Right kidney (tissue), 9 donors: ENCODE measurements at places on chromosomes 6 and 20.

DNA sequence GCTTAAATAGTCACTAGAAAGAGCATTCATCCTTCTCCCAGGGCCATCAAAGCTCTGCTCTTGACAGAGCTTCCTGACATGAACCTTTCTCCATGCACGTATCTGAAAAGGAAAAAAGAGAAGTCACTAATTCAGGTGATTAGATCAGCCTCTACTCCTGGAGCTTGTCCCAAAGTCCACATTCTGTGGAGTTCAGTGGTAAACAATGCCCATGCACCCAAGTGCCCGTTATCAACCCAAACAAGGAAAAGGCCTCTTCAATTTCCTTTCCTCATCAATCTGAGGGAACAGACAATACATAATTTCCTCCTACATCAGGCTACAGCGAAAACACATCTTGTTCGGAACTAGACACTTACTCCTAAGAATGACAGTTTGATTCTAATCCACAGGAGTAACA lies 129.2 kb upstream of the PCSK2 start:
- no peak for DNase-seq

- DNase-seq = no peak
Measured at GRCh38 chr6:12955956-12956355, 239.4 kb downstream of the PHACTR1 start.

- DNase-seq = no peak
Measured at GRCh38 chr6:53029257-53029656, 34.2 kb upstream of the GSTA4 start.

DNA sequence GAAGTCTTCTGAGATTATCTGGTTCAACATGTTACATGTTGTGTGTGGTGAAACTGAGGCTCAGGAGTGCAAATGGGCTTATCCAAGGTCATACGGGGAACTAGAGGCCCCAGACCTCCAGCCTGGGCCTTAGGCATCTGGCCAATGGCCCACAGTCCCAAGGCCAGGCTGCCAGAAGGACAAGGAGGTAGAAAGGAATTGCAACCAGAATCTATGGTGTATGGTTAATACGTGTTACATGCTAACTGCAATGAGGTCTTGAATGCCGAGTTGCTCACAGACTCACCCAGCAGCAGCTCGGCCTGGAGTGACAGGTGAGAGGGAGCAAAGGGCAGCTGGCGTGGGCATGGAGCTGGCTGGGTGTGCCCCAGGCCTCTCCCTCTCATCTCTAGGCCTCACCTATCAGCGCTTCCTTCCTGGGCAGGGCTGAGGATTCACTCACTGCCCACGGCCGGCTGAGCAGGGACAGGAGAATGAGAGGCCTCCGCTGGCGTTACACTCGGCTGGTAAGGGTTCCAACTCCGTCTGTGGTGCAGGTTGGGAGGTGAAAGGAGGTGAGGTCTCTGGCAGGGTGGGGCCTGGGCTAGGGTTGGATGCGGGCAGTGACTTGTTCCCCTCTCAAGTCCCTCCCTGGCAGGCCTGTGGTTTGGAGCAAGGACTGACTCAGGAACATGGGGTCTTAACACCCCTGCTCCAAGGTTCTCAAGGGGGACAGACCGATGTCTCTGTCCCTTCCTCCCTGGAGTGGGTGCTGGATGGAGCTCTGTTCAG lies at the start of gene TLDC2:
Gene TLDC2, plus strand, starts transcription at position 437 of the 771 bp plus-strand sequence. Its CDS starts 37 bp downstream, at position 474.
- no peak for DNase-seq

DNA sequence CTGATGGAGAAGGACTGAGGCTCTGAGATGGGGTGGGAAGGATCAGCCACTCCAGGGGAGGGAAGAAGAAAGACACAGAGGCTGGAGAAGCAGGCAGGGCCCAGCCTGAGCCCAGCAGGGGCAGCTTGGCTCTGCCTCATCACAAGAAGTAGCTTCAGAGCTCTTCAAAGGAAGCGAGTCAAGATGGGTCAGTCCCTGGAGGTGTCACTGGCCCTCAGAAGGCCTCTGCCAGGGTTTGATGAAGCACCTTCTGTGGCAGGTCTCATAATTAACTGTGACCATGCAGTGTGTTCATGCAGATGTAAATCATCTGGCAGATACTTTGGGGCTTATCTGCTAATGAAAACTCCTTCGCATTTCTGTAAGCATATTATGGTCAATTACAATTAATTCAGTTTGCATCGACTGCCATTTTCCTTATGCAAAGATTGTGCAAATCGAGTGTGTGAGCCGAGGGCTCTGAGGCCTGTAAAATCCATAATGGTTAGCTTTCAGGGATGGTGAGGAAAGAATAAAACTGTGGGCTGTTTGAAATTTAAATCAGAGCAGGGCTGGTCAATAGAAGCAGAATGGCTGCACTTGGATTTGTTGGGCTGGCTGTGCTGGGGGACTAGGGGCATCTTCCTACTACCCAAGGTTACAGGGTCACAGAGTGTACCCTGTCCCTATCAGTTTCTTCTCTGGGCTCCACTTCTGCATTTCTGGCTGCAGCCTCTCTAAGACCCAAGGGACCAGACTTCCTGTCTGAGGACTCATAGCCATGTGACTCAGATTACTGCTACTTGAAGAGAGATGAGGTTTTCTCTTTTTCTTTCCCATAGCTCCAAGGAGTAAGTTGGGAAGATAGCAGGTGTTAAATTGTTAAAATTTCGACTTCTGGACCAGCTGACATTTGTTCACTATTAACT lies 376.6 kb downstream of the DHX35 start:
- DNase-seq = no peak

DNA sequence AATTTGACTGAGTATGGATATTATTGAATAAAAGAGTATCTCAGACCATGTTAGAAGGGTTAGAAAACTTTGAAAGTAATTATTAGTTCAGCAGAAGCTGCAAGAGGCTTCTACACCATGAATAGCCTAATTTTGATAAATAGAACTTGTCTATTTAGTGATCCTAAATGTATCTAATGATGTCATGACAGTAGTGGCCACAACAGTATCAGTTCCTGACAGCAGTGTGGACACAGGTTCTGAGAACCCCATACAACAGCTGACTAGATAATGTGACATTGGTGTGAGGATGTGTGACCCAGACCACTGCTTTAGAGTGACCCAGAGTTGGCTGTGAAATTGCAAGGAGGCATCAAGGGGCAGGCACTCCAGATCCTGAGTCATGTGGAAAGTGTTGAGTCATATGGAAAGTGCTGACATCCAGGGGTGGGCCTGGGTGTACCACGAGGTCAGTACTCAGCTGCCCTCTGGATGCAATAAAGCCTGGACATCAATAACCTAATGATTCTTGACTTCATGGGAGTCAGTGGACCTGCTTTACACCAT lies 754.7 kb downstream of the DHX35 start:
- no peak for DNase-seq

DNA sequence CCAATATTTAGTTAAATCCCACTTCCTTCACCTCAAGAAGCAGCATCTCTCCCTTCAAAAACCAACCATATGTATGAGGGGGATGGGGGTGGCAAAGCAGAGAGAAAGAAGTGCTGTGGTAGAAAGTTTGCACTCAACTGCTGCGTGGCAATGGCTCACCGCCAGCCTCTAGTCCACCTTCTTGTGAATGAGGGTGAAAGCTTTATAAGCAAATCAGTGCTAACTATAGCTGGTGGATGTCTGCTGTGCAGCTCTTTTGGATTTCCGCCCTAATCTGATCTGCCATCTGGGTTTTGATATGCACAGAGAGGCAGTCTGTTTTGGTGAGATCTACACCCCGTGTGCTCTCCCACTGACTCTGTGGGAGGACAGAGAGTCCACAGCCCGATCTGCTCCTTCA lies 281.2 kb upstream of the SUPT3H start:
- DNase-seq = no peak

GRCh38 chr20:4633780-4634179 lies 87.9 kb upstream of the PRND start:
- DNase-seq = no peak

- no peak for DNase-seq
Measured at GRCh38 chr6:13800615-13801014, 13.7 kb downstream of the MCUR1 start.

DNA sequence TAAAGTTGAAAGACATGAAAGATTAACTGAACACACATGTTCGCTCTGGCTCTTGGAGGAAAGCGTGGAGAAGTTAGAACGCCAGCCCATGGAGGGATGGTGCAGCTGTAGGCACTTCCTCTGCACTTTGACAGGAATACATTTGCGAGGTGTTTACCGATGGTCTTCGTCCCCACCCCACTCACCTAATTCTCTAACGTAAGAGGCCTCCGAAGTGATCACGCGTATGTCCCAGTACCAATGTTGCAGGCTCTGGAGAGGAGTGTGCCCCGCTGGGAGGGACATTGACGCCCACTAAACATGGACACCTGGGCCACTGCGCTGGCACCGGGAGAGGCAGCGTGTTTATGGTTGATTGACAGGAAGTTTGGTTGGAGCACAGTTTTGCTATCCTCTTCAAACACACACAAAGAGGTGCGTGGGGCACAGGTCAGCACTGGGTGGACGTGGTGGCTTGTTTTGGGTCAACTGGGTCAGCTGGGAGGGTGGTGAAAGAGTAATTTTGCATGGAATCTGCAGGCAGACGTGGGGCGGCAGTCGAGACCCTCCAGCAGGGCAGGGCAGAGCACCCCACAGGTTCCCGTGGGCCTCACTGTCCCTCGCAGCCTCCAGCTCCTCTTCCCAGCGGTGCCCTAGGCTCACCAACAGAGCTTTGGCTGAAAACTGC lies 110.1 kb downstream of the DLL1 start:
- DNase-seq = no peak

DNA sequence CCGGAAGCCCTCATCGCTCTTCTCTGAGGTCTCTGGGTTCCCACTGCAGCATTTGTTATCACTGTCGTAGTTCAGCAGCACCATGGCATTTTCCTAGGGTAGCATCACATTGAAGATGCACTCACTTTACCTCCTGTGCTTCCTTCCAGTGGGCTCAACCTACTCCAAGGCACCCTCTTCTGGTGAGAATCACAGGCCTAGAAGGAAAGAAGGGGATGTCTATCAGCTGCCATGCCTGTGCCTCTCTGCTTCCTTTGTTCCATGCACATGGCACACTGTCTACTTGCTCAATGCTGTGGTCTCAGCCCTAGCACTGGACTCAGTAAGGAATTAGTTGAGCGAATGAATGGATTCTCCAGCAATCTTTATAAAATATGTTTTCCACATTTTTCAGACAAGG lies 22.6 kb downstream of the CST4 start:
- DNase-seq = no peak

GRCh38 chr6:157316871-157317814 lies 6.2 kb downstream of the TMEM242 start:
- DNase-seq = no peak

DNA sequence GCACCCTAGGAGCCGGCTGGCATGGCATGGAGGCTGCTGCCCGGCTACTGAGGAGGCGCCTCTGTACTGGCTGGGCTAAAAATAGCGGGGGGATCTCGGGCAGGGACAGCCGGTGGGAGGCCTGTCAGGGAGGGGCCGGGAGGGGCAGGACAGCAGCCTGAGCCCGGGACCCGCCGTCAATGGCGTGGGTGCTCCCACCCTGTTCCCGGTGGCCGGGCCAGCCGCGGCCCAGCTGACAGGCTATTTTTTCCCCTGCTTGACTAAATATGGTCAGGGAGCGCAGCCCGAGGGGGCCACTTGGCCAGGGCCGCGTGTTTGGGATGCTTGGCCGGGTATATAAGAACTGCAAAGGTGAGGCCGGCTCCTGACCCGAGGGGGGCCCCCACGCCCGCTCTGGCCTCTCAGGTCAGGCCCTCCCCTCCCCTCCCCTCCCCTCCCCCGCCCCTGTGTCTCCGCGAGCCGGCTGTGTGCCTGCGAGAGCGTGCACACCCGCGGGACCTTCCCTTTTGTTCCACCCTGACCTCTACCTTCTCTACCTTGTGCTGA lies 74.4 kb upstream of the GATA5 start:
- no peak for DNase-seq
